Stimulated activated CD4-positive, alpha-beta T cell treated with anti-CD3 and anti-CD28 coated beads, Interleukin-4, amount 100 ng/mL, for 1 hour (primary cell): ENCODE measurements at places on chromosomes 11 and 22.

DNA sequence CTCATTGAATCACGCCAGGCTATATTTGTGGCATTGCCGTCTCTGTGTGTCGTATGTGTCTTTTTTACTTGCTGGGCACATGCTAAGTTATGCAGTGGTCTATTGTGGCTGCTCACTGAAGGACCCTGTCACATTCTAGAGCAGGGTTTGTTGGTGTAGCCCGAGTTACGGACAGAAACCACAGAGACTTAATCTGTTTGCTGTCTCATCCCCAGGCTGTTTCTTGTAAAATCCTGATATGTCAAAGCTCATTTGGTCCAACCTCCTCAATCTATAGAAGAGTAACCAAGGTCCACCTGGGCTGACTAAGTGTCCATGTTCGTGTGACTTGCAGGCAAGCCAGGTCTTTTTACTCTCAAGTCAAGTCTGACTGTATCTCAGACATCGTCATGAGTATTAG is 5.0 kb downstream of the DPF2 start:
- no peak for DNase-seq

DNA sequence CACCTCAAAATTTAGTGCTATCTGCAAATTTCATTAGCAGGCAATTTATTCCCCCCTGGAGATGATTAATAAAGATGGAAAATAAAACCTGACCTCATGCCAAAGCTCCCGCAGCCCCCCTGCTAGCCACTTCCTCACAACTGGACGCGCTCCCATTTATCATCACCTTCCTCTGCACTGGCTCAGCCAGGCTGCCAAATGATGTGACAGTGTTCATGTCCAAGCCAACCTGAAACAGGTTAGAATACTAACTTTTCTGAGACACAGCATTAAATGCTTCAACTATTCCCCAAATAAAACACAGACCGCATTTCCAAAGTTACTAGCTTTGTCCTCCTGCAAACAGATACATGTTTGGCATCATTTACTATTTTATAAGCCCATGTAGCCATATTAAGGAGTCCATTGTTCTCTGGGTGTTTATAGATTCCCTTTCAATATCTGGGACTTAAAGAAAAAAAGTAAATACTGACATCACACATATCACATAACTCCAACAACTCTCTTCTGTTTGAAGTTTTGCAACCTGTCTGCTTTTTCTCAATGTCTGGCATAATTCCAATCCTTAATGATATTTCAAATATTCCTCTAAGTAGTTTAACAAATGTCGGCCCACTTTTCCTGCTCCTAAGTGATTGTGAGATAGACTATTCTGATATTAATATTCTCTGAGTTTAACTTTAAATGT is 829.7 kb upstream of the FAT3 start:
- no peak for DNase-seq

DNA sequence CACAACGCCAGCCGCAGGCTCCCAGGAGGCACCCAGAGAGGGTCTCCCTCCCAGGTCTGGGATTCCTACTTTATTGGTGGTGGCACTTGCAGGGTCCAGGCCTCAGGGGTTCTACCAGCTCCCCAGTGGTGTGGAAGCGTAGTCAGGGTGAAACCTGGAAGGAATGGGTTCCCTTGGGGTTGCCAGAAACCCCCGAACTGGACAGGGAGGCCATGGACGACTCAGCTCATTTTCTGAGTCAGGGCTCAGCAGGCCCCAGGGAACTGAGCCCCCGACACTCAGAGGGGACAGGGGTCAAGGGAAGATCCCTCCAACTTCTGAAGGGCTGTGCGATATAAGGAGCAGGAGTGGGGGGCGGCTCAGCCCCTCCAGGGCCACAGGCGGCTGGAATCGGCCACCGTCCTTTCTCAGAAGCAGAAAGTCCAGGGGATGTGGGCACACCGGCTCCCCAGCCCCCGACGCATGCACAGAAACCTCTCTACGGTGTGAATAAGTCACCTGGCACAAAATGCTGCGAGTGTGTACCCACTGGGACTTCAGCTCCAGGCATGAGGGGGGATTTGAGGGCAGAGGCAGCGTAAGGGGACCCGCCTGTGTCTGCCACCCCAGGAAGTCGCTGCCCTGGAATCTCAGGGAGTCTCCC is 25.1 kb downstream of the MRGPRG start:
- DNase-seq = no peak

DNA sequence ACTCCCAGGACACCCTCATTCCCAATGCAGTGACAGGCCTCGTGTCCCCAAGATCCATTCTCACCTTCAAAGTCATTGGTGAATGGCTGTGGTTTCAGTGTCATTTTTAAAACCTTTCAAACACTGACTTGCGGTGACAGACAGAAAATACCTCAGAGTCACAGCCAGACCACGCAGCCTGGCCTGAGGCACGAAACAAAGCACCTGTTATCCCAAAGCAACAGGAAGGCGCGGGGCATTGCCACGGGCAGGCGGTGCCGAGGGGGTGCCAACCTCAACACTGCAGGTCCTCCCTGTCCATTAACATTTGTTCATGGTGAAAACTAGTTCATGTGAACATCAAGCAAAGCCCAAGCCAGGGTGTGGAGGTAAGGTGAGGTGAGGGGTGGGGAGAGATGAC is 38.2 kb downstream of the RPUSD4 start:
- DNase-seq = no peak

DNA sequence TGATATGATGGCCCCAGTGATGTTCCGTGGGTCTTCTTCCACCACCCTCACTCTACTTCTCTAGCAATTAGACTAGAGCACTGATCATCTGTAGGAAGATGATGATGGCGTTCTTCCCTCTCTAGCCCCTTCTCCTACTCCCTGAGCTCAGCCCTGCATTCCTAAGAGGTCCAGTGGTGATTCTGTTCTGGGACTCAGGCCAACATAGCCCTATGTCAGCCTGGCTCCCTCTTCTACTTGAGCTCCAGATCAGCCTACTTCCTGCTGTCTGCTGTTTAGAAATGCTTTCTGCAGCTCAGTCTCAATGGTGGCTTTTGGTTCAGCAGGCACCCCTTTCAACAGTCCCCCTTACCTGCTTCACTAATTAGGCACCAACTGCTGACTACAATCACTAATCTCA is 86.1 kb upstream of the ZBED5 start:
- DNase-seq = no peak

DNA sequence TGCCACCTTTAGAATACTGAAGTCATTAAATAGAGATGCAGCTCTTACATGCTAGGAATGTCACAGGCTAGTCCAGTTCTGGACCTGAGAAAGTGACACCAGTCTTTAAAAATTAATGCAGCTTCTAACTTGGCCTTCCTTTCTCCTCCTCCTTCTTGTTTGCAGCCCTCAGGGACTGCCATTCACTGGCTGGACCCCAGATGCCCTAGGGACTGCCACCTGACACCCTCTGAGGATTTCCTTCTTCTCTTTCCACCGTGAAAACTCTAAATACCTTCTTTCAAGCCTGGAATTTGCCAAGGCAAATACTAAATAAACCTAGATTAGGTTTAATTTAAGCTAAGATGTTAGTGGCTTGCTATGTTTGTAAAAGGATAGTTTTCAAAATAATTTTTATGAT is 78.4 kb downstream of the MUC15 start:
- no peak for DNase-seq

- DNase-seq = no peak
These were observed 4.8 kb upstream of the FBXO7 start for GRCh38 chr22:32469799-32470212.

GRCh38 chr11:117878314-117878938 is 2.0 kb upstream of the FXYD6 start:
- DNase-seq = no peak

DNA sequence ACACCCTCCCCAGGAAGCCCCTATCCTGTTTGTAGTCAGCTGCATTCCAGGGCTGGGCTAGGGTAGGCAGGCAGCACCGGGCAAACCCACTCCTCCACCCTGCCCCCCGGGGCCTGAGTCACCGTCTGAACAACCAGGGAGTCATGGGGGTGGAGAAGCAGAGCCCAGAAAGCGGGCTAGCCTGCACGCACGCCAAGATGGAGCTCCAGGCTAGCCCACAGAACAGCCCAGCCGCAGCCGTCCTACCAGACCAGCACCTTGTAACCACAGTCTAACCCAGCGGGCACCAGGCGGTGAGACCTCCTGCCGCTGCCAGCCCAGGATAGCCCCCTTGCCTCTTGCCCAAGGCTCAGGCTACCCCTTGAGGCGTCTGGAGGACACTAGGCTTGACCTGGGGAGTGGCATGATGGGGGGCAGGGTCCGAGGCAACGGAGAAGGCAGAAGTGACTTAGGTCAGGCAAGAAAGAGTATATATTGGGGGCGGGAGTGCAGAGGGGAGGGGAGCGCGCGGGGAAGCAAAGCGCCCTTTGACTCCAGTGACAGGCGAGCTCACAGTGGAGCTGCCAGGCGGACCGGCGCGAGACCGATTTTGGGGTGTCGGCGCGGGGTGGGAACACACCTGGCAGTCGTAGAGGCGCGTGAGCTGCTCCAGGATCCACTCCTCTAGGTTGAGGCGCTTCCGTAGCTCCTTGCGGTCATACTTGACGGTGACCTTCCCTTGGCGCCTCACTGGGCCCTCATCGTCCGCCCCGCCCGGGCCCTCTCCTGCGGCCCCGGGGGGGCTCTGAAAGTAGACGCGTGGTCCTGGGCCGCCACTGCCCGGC is 734 bp downstream of the PPP1R14B start:
- DNase-seq = peak; percentile 86

- no peak for DNase-seq
These were observed 86.7 kb downstream of the RPS6KA4 start for GRCh38 chr11:64445651-64446050.

- DNase-seq = no peak
These were observed 59.2 kb upstream of the ATXN10 start for GRCh38 chr22:45612451-45612901.

GRCh38 chr11:102047305-102047924 is at the start of gene CFAP300:
CFAP300 (plus strand) TSS chr11:102047437; CDS start chr11:102047471, 34 bp downstream.
- DNase-seq = peak; percentile 55

DNA sequence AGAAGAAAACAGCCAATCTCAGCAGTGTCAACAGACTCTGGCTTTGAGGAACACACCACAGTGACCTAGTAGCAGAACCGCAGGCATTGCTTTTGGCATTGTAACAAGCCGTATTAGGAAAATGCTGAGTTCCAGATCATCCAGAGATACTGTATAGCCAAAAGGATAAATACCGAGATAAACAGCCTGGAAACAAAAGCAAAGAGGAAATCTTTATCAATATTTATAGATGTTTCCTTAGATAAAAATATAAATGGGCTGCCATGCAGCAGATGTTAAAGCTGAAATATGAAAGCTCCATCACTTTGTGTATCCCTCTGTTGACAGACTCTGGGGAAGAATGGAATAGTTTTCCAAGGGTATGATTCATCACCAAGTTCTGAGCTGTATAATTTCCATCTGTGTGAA is 98.9 kb upstream of the TP53AIP1 start:
- no peak for DNase-seq

DNA sequence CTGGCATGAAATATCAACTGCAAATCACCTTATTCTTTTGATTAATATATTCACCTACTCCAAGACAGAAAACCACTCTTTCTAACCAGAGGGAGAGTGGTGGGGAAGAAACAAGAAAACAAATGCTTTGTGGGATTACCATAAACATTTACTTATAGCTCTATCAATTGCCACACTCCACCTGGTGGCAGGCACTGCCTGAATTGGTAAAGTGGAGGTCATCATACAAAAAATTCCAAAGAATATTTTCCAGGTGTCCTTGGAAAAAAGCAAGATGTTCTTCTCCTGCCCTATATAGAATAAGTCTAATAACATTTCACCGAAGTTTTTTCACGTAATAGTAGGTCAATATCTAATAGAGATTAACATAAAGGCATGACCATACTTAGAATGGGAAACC is 45.3 kb downstream of the PHF21A start:
- DNase-seq = no peak

DNA sequence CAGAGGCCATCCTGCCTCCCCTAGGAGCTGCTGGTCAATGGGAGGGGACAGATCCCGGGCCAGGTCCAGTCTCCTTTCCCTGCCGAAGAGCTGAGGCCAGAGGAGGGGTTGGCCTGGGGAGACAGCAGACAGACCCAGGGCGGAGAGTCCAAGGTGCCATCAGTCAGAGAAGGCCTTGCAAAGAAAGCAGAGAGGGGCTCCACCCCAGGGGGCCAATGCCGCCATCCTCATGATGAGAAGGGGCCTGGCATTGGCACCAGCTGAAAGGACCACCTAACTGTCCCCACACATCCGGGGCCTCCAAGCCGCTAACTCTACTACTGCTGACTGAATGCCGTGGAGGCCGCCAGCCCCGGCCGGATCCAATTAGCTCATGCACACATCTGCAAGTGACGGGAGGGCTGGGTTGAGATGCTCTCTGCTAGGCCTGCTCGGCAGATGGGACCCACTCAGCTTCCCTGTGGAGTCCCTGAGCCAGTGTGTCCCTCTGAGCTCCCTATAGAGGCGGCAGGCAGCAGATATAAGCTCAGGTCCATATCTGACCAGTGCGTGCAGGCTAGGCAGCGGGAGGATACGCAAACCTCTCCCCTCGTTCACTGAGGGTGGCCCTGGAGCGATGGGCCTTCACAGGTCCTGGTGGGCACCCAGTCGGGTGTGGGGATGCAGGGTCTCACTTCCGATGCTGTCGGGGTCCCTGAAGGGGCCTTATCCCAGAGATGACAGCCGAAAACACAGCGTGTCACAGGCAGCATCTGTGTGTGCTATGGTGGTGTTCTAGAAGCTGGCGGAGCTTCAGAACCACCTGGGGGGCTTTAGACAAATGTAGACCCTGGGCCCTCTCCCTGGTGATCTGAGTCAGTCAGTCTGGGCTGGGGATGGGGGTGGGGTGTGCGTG is 183.9 kb downstream of the CTTN start:
- no peak for DNase-seq

GRCh38 chr11:48011798-48012391 is 31.5 kb downstream of the PTPRJ start:
- DNase-seq = peak; percentile 43

GRCh38 chr11:72443016-72443415 is 8.7 kb upstream of the CLPB start:
- no peak for DNase-seq

GRCh38 chr11:47391711-47392432 is 13.5 kb upstream of the SPI1 start:
- DNase-seq = no peak
